ENCODE measurements at places on chromosomes 5 and 9. TPM values are rescaled to one million over a fixed set of nuclear protein-coding genes. Genes with fewer than 3 reads are reported as not detected.

HTR1A gene
- total RNA-seq, result not detected

S1PR3 gene
- total RNA-seq, result 1.9 TPM

ANKRD20A1 gene
- total RNA-seq, result 0.08 TPM

- no peak for DNase-seq
Observed at GRCh38 chr5:17189381-17190036, 27.9 kb upstream of the BASP1 start.
